ENCODE measurements at places on chromosomes 7 and 10. TPM values are rescaled to one million over a fixed set of nuclear protein-coding genes. Genes with fewer than 3 reads are reported as not detected.
A peak's percentile ranks its signal among the peaks of the same experiment; 100 is the strongest.

FKBP6 gene
- total RNA-seq, result 0.11 TPM

ABCB4 gene
- 2.7 TPM for total RNA-seq

C10orf67 gene
- 1.0 TPM for total RNA-seq

STOX1 gene
- 14.4 TPM for total RNA-seq

ZNF365 gene
- total RNA-seq, result 27.2 TPM

CWF19L1 gene
- total RNA-seq, result 28.3 TPM

C1QL3 gene
- 1.9 TPM for total RNA-seq

DNA sequence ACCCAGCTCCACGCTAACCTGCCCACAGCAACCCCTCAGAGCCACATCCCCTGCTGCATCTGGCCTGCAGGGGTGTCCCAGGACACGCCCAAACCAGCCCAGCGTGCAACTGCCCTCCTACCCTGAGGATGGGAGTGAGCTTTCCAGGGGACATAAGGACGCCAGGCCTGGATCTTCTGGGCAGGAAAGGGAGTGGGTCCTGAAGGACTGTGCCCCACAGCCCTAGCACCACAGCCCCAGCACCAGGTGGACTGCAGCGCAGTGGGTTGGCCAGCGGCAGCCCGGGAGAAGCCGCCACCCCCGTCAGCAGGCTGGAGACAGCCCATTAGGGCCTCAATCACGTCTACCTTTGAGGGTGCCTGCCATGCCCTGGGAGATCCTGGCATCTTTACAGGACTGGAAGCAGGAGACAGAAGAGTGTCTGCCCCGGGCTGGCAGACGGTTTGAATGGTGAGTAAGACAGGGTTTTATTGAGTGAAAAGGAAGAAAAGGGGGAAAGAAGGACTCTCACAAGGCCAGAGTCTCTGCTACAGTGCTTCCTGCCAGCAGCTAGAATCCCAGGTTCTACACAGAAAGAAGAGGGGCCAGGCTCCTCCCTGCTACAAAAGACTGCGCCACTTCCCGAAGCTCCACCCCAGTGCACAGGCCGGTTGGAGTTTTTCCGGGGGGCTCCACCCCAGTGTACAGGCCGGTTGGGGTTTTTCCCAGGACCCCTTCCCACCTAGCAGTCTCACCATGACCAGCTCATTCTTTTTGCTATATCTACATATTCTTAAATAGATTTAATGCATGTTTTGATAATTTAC, 69.8 kb upstream of the KCTD7 start:
- H3K4me3 ChIP-seq, result no peak overlapping the region
- peak overlapping the region; percentile 69 for H3K27ac ChIP-seq
- peak; percentile 37 for DNase-seq
- H3K36me3 ChIP-seq, result peaks cover 43% of the 10 kb centered on the region

- H3K4me1 ChIP-seq, result peaks cover 62% of the 10 kb centered on the region
- H3K4me3 ChIP-seq, result no peak overlapping the region
- DNase-seq, result no peak
- H3K27ac ChIP-seq, result no peak overlapping the region
- peaks cover 2% of the 10 kb centered on the region for H3K36me3 ChIP-seq
Observed at GRCh38 chr10:85919491-85920021, 447.0 kb downstream of the GRID1 start.

DNA sequence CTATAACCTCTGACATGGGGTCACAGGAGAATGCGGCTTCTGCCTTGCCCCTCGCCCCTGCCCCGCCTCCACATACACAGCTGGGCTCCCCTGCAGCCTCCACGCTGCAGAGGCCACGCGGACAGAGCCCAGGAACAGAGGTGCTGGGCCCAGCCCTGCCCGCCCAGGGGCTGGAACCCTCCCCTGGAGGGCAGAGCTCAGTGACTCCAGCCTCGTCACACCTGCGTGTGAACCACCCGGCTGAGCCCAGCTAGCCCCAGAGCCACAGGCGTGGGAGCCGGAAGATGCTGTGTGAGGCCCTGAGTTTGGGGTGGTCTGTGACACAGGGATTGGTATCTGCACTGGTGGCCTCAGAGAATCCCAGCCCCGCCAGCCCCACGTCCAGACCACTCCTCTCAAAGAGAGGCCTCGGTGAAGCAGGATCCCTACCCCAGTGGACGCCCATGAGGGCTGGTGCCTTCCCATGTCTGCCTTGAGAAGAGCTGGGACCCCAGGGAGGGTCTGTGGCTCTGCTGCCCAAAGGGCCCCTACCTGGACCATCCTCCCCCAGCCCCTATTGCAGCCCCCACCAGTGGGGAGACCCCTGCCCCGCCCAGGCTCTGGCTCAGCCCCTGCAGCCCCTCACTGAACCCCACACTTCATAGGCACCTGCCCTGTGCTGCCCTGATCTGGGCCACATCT, 8.1 kb upstream of the ADAP1 start:
- no peak for DNase-seq
- H3K4me3 ChIP-seq, result no peak overlapping the region
- H3K4me1 ChIP-seq, result peaks cover 24% of the 10 kb centered on the region
- no peaks in the 10 kb centered on the region for H3K27me3 ChIP-seq

GRCh38 chr7:15643000-15643705, 43.3 kb downstream of the MEOX2 start:
- no peaks in the 10 kb centered on the region for H3K27me3 ChIP-seq
- no peaks in the 10 kb centered on the region for H3K4me1 ChIP-seq
- H3K36me3 ChIP-seq, result no peaks in the 10 kb centered on the region
- H3K4me3 ChIP-seq, result no peak overlapping the region

DNA sequence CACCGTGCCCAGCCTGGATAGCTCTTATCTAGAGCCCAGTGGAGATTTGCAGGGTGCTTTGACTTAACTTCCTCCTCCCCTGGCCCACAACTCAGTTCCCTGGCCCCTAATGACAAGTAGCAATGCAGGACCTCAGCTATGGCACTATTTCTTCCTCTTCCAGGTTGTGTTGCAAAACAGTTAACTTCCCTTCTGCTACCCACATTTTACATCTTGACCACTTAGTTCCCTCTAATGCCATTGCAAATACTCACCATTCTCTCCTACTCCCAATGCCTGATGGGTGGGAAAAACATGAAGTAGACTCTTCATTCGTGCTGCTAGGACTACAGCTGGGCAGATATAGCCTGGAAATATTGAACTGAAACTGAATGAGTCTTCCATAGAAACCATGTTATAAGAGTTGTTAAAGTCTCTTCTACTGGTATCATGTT, 39.1 kb upstream of the FGL2 start:
- H3K4me3 ChIP-seq, result no peak overlapping the region
- no peaks in the 10 kb centered on the region for H3K27me3 ChIP-seq

DNA sequence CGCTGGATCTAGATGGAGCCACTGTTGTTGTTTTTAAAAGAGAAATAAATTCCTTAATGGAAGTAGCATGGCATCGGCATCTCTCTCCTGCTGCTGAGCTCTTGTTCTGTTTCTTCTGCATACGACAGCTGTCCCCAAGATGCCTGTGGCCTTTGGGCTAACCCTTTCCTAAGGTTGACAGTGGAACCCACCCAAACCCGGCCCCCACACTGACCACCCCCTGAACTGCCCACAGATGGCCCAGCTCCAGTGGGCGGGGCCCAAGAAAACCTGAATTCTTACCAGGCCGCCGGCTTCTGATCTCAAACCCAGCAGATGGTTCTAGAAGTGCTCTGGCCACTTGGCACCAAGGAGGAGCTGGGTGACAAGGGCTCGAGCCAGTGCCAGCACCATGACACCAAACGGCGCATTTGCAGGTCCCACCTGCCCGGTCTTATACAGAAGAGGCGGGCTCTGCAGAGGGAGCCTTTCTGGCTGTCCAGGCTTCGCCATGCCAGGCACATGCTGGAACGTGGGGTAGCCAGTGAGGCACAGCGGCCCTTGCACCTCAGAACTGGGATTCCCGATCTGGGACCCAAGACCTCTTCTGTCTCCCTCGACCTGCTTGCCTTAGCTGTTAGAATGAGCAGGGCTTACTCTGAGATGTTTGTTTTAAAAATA, 82.7 kb downstream of the RGS10 start:
- H3K36me3 ChIP-seq, result peaks cover 22% of the 10 kb centered on the region
- H3K4me3 ChIP-seq, result no peak overlapping the region
- no peak overlapping the region for H3K27ac ChIP-seq
- no peaks in the 10 kb centered on the region for H3K4me1 ChIP-seq
- H3K27me3 ChIP-seq, result no peaks in the 10 kb centered on the region
- DNase-seq, result no peak

- H3K36me3 ChIP-seq, result peaks cover 5% of the 10 kb centered on the region
- H3K27ac ChIP-seq, result no peak overlapping the region
- DNase-seq, result no peak
- no peaks in the 10 kb centered on the region for H3K27me3 ChIP-seq
Observed at GRCh38 chr7:50703654-50704053, 79.0 kb downstream of the GRB10 start.

- no peak overlapping the region for H3K4me3 ChIP-seq
- H3K4me1 ChIP-seq, result no peaks in the 10 kb centered on the region
- H3K27me3 ChIP-seq, result peaks cover 2% of the 10 kb centered on the region
- DNase-seq, result no peak
- H3K27ac ChIP-seq, result no peak overlapping the region
Observed at GRCh38 chr10:132893090-132893489, 49.3 kb downstream of the CFAP46 start.

DNA sequence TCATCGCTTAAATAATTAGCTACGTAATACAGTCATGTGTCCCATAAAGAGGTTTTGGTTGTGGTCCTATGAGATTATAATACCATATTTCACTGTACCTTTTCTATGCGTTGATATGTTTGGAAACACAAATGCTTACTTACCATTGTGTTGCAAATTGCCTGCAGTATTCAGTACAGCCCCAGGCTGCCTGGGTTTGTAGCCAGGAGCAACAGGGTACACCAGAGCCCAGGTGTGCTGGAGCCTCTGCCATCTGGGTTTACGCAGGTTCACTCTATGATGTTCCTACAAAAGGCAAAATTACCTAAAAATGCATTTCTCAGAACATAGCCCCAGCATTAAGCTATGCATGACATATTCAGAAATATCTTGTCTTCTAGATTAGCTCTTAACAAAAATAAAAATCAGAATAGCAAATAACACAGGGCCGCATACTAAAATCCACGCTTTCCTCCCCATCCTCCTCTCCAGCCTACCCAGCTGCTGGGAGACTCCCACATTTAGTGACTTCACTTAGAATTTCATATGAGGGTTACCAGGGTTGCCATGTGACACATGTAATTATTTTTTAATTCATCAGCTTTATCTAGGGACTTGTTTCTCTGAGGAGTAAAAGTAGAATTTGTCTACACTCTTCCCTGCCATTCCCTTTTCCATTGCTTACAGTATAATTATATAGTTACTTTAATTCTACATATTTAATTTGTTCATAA, 559.0 kb upstream of the ADARB2 start:
- no peak overlapping the region for H3K27ac ChIP-seq
- H3K27me3 ChIP-seq, result no peaks in the 10 kb centered on the region
- H3K36me3 ChIP-seq, result no peaks in the 10 kb centered on the region
- no peaks in the 10 kb centered on the region for H3K4me1 ChIP-seq

DNA sequence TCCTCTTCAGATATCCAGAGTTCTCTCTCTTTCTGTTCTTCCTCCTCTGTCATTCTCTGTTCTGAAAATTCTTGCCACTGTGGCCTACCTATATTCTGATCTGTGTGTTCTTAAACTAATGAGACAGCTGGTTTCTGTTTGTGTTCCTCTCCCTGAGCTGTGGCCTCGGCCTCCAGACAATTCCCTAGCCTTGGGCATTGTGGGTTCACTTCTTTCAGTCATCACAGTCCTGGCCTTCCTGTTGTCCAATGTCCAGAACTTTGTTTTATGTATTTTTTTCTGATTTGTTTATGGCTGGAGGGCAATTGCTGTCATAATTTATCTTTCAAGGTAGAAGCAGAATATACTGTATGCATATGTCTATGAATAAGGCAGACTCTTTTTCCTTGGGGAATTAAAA, 173.2 kb upstream of the MTPN start:
- DNase-seq, result no peak
- H3K4me1 ChIP-seq, result no peaks in the 10 kb centered on the region
- no peaks in the 10 kb centered on the region for H3K27me3 ChIP-seq
- H3K27ac ChIP-seq, result no peak overlapping the region
- no peaks in the 10 kb centered on the region for H3K36me3 ChIP-seq

DNA sequence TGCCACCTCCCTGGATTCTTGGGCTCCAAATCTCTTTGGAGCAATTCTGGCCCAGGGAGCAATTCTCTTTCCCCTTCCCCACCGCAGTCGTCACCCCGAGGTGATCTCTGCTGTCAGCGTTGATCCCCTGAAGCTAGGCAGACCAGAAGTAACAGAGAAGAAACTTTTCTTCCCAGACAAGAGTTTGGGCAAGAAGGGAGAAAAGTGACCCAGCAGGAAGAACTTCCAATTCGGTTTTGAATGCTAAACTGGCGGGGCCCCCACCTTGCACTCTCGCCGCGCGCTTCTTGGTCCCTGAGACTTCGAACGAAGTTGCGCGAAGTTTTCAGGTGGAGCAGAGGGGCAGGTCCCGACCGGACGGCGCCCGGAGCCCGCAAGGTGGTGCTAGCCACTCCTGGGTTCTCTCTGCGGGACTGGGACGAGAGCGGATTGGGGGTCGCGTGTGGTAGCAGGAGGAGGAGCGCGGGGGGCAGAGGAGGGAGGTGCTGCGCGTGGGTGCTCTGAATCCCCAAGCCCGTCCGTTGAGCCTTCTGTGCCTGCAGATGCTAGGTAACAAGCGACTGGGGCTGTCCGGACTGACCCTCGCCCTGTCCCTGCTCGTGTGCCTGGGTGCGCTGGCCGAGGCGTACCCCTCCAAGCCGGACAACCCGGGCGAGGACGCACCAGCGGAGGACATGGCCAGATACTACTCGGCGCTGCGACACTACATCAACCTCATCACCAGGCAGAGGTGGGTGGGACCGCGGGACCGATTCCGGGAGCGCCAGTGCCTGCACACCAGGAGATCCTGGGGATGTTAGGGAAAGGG, 913 bp downstream of the NPY start:
- no peak overlapping the region for H3K27ac ChIP-seq
- DNase-seq, result peak; percentile 27
- H3K27me3 ChIP-seq, result peaks cover 57% of the 10 kb centered on the region
- peak overlapping the region; percentile 10 for H3K4me3 ChIP-seq
- H3K36me3 ChIP-seq, result no peaks in the 10 kb centered on the region

DNA sequence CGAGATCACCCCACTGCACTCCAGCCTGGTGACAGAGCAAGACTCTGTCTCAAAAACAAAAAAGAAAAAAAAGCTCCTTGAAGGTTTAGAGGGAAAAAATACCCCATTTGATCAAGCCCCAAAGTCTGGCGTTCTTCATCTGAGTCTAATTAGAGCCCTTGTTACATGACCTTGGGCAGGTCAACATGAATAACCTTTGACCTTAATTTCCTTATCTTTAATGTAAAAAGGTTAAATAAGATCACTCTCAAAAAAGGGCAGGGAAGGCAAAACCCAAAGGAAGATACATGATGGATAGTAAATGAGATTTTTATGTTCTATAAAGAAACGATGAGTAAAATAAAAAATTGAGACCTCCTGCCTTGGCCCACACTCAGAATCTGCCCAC, 40.3 kb downstream of the SLC37A3 start:
- no peak for DNase-seq
- no peak overlapping the region for H3K27ac ChIP-seq
- no peak overlapping the region for H3K4me3 ChIP-seq

GRCh38 chr10:44280226-44281014, 104.5 kb downstream of the CXCL12 start:
- H3K27me3 ChIP-seq, result no peaks in the 10 kb centered on the region
- no peak overlapping the region for H3K27ac ChIP-seq
- no peaks in the 10 kb centered on the region for H3K4me1 ChIP-seq
- no peak for DNase-seq

Measured in spinal cord (tissue), 10 donors.